NCI-H1436 (cell line): ENCODE measurements at places on chromosomes 6 and 20.

DNA sequence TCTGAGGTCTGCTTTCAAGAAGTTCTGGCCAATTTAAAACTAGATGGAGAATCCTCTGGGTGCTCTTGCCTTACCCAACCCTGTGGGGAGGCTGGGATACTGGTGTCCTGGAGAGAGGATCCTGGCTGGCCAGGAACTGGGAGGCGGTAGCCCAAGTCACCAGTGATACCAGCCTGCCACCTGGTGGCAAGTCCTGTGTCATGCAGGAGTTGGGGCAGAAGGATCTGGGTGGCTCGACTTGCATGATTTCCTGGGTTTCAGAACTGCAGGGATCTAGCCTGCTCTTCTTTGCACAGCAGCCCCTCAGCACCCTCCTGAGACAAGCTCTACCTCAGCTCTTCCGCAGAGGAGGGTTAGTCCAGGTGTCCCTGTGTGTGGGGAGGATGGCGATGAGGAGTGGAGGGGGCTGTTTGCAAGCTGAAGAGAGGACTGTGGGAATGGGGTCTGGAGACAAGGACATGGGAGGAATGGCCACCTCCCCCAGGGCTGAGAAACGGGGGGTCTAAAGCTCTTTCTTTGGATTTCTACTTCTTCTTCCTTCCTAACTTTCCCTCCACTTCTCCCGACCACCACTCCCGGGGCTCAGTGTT lies 4.2 kb downstream of the KCNK17 start:
- peak; percentile 67 for DNase-seq

GRCh38 chr6:127328043-127328609 lies 15.3 kb downstream of the ECHDC1 start:
- DNase-seq: no peak

DNA sequence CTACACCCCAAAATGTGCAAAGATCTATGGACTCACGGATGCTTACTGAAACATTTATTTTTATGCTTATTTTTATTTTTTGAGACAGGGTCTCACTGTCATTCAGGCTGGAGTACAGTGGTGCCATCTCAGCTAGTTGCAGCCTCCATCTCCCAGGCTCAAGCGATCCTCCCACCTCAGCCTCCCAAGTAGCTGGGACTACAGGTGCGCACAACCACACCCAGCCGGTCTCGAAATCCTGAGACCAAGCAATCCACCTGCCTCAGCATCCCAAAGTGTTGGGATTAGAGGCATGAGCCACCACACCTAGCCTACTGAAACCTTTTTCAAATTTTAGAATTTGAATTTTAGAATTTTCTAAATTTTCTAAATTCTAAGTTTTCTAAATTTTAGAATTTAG lies 50.8 kb upstream of the IPCEF1 start:
- no peak for DNase-seq

DNA sequence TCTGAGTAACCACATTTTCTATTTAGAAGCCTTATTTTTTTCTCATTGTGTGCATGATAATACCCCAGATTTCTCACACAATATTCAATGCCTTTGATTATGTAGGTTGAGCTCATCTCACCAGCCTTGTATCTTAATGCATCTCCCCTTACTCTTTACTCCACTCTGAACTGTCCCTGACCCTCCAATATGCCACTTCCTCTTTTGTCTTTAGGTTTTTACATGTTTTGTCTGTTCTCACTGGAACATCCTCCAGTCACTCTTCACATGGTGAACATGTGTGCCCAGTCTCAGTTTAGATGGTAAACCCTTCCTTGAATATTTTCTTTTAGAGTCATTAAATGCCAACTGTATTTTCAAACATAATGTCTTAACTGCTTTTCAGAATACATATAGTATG lies 392.9 kb upstream of the IMPG1 start:
- no peak for DNase-seq

- DNase-seq: no peak
These were observed 1.1 kb downstream of the SNAI1 start for GRCh38 chr20:49983848-49984408.

DNA sequence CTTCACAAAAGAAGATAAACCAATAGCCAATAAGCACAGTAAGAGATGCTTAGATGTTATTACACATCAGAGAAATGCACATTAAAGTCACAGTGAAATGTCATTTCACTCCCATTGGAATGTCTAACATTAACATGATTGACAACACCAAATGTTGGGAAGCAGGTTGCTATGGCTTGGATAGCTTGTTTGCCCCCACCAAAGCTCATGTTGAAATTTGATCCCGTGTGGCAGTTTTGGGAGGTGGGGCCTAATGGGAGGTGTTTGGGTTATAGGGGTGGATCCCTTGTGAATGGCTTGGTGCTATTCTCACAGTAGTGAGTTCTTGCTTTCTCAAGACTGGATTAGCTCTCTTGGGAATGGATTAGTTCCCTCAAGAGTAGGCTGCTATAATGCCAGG lies 44.8 kb downstream of the MRAP2 start:
- DNase-seq: no peak

GRCh38 chr6:125639466-125640020 lies 109.9 kb upstream of the HEY2 start:
- no peak for DNase-seq

DNA sequence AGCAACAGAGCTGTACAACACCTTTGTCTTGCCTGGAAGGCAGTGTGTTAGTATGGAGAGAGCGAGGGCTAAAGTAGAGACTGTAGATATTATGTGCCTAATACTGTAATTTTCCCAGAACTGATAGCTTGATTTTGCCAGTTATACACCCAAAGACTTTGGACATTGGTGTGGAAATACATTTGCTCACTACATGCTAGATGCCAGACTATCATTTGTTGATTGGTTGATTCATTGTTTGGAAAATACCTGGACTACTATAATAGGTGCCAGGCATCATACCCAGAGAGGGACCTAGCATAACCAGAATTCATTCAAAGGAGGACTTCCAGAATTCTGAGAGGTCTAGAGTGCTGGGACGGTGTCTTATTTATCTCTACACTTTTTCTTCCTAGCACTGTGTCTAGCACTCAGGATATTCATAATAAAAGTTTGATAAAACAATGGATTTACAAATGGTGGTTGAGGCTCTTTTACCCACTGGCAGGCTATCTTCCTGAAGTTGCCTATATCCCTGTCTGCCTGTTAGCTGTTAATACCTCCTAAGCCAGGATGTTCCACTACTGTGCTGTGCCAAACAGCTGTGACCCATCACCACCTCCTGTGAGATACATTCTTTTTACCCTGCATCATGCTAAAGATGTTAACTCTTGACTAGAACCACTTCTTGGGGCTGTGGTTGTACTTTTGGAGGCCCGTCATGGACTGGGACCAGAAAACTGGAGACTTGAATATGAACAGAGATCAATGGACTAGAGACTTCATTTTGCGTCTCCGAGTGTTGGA lies 72.2 kb upstream of the FUCA2 start:
- no peak for DNase-seq

DNA sequence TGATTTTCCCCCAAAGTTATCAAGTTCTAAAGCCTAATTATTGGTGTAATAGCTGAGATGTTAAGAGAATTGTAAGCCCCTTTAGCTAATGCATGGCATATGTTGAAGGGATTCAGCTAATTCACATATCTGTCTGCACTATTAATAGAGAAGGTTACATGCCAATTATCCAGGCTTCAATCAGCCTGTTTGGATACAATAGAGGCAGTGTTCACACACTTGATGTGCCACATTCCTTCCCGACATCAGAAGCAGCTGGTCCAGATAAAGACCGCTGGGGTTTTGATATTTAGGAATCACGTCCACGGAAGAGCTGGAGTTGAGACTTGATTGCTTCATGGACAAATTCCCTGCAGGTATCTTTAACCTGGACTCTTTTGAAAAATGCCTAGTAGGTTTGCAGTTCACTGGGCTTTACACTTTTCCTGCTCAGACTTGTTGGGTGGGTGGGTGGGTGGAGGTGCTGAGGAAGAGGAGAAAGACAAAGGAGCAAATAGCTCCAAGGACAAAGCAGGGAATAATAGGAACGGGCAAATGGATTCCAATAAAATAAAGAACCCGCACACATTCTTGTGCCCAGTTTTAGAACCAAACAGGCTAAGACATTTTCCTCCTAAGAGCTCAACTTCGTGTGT lies 142.6 kb upstream of the ZNF217 start:
- DNase-seq: no peak

GRCh38 chr6:150964765-150965164 lies 99.3 kb downstream of the MTHFD1L start:
- DNase-seq: no peak

DNA sequence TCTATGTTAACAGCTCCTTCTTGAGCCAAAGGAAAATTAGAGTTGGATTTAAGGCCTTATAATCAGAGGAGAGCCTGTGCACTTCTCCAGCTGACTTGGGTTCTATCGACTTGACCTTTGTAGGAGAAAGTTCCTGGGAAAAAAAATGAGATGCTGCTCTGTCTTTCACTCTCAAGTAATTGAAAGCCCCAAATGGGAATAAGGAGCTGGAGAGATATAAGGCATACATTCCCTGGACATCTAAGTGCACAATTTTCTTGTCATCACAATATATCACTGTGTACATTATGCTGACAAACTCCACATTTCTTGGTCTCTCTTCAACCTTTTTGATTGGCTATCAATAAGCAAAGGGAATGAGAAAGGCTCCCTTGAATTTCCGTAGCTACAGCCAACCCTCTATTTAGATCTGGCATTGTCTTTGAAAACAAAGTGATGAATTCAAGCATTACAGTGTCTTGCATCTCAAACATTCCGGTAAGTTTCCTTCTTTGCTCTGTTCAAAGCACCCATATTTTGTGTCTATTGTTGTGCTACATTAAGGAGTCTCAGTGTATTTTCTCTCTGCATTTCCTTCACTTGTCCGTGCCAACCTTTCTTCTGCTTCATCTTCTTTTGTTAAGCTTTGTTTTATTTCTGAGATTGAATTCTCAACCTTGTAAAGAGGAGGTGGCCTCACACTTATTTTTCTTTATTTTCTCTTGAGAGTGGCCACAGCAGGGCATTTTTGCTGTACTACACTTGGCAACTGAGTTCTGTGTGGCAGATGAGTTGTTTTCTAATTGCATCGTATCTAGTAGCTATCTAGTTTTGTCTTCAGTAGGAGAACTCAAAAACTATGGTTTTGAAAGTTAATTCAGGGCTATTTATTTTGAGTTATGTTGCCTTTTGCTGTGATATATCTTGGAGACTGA lies 450.3 kb upstream of the MAN1A1 start:
- no peak for DNase-seq

GRCh38 chr6:52999456-52999855 lies 4.4 kb upstream of the GSTA4 start:
- no peak for DNase-seq

DNA sequence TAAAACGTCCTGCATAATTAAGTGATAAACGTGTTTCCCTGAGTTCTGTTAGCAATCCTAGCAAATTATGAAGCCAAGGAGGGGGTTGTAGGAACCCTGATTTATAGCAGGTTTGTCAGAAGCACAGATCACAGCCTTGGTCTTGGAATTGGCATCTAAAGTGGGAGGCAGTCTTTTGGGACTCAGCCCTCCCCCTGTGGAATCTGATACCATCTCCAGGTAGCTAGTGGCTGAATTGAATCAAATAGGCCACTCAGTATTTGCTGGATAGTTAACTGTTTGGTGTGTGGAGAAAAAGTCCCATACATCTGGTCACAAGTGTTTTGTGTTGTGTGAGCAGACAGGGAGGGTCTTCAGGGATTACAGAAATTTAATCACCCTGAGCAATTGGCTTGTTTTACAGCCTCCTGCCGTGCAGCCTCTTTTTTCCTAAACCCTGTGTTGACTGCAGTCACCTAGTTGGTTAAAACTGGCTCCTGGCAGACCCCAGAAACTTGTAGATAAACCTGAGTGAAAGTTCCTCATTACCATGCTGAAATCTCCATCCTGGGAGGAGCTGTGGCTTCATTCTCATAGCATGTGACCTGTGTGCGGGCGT lies 19.0 kb upstream of the KIFC1 start:
- no peak for DNase-seq

DNA sequence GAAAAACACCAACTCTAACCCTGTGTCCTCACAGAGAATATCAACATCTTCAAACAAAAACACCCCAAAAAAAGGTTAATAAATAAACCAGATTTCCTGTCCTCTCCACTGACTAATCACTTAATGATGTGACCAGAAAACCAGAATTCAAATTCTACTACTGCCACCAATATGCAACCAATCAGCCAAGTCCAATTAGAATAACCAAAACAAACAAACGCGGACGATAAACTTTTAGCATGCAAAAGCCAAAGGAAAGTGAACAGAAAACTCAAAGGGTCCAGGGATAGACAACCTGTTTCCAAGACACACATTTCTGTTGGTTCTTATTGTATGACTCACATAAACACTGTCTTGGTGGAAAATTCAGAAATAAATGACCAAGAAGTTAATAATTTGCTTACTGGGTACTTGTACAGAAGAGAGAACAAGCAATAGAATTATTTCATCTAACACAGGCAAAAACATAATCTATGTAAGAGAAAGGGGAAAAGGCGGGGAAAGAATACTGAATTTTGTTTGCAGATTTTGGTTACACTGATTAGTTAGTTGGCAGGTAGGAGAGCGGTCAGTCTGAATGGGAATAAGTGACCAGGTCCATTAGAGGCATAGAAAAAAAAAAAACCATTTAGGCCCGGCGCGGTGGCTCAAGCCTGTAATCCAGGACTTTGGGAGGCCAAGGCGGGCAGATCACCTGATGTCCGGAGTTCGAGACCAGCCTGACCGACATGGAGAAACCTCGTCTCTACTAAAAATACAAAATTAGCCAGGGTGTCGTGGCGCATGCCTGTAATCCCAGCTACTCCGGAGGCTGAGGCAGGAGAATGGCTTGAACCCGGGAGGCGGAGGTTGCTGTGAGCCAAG lies 34.1 kb downstream of the HFE start:
- no peak for DNase-seq

- DNase-seq: no peak
These were observed 42.3 kb upstream of the PTPN1 start for GRCh38 chr20:50467718-50468356.
